ENCODE measurements at places on chromosomes 3 and 15.
A peak's percentile ranks its signal among the peaks of the same experiment; 100 is the strongest.

- no peak for DNase-seq
Measured at GRCh38 chr15:68366314-68366713, 65.6 kb downstream of the ITGA11 start.

GRCh38 chr3:35664460-35664919 is 25.2 kb downstream of the ARPP21 start:
- peak; percentile 3 for DNase-seq

DNA sequence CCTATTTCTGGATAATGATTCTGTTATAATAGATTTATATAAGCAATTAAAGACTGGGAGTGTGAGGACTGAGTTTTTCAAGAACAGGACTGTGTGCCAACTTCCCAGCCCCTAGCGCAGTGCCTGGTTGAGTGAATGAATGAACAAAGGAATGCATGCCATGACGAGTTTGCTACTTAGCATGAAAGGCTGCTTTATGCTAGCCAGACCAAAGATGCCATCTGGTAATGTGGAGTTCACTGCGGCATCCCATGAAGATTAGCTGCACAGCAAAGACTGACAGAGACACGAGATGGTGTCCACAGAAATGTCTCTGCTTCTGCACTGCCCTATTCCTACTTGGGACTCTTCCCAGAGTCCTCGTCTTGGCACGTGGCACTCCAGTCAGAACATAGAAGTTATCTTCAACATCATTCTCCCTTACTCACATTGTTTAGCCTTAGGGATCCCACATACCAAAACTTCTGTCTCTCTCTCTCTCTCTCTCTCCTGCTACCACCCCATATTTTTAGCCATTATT is 283.9 kb upstream of the CTNNB1 start:
- DNase-seq, result no peak

GRCh38 chr3:23252122-23252521 is 49.0 kb downstream of the UBE2E2 start:
- DNase-seq, result no peak

DNA sequence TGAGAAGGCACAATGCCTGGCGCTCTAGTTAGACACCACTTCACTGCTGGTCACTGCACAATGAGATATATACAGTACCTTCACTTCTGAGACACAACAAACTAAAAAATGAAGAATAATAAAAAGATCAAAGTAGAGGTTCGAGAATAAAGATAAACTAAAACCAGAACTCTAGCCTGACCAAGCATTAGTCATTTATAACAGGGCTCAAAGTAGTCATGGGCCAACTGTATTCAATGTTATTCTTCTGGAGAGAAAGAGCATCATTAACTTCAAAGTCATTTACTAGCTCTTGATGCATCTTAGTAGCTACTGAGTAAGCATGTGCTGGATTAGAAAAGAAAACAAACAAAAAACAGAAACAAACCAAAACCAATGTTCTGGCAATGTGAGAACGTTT is 145.2 kb downstream of the SSR3 start:
- DNase-seq, result no peak

GRCh38 chr3:100310355-100310965 is 24.1 kb upstream of the NIT2 start:
- DNase-seq, result no peak

- no peak for DNase-seq
Measured at GRCh38 chr15:37057831-37058230, 42.5 kb downstream of the MEIS2 start.

- DNase-seq, result no peak
Measured at GRCh38 chr3:140143367-140144069, 208.5 kb downstream of the CLSTN2 start.

DNA sequence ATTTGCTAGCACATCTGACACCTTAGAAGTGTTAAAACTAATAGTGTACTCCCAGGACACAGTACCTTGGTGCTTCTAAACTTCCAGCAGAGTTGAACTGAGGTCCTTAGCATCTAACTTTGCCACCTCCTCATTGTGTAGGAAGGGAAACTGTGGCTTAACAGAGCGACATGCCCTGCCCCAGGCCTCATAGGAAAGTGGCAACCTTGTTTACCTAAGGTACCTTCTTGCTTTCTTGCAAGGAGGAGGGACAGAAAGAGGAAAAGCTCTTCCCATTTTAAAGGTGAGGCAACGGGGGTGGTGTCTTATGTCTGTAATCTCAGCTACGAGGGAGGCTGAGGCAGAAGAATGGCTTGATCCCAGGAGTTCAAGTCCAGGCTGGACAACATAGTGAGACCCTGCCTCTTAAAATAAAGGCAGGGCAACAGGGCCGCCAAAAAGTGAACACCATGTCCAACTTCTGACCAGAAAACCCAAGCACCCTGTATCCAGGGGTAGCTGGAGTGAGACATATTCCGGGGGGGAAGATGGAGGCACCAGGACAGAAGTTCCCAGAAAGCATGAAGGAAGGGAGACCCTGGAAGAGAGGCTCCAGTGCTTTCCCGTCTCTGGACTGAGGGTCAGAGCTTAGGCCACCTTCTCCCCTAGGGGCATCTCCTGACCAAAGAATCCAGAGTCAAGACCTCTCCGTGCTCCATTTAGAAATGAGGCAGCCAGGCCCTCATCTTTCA is 540 bp upstream of the KLHL40 start:
- no peak for DNase-seq

DNA sequence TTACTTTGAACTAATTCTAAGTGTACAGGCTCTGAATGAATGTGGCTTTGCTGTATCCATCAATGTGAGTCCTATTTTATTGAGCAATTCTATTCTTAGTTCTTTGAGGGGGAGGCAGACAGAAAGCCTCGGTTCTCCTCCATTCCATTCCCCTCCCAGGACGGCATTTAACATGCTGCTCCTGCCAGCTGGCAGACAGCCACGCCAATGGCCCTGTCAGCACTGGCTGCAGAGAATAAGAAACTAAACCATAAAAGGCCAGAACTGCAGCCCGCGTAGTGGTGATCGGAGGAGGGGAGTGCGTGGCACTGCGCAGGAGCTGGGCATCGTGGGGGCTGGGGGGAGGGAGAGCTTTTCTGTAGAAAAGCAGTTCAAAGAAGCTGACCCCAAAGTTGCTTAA is 76.0 kb upstream of the HACD2 start:
- peak; percentile 90 for DNase-seq

DNA sequence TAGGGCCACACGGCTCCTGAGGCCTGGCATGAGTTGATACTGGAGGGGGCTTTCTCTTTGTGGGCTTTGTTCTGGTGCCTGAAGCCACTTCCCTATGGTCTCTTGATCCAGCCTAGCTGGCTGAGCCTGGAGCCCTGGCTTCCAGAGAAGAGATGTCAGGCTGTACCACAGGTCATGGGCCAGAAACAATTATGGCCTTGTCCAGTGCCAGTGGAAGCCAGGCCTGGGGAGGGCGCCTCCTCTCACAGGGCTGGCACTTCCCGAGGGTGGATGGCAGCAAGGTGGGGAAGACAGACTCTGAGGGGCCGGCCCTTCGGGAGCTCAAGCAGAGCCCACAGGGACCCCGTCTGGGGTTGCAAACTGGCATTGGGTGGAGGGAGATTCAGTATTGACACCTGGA is 34.9 kb upstream of the ACAD9 start:
- DNase-seq, result no peak

DNA sequence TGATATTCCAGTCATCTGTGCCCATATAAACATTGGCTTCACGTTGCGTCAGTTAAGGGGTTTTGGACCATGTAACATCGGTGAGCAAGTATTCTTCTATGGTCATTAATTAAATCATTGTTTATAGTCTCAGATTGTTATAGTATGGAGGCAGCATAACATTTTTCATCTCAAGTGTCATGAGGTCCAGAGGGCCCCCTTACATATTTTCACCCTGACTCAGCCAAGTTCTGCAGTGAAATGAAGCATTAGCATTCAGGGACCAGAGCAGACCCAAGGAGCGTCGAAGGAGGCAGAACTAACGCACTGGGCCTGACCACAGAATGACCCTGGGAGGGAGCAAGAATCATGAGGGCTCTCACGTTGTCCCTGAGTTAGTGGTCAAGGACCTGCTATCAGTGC is 171.5 kb downstream of the LRTM1 start:
- DNase-seq, result peak; percentile 54

DNA sequence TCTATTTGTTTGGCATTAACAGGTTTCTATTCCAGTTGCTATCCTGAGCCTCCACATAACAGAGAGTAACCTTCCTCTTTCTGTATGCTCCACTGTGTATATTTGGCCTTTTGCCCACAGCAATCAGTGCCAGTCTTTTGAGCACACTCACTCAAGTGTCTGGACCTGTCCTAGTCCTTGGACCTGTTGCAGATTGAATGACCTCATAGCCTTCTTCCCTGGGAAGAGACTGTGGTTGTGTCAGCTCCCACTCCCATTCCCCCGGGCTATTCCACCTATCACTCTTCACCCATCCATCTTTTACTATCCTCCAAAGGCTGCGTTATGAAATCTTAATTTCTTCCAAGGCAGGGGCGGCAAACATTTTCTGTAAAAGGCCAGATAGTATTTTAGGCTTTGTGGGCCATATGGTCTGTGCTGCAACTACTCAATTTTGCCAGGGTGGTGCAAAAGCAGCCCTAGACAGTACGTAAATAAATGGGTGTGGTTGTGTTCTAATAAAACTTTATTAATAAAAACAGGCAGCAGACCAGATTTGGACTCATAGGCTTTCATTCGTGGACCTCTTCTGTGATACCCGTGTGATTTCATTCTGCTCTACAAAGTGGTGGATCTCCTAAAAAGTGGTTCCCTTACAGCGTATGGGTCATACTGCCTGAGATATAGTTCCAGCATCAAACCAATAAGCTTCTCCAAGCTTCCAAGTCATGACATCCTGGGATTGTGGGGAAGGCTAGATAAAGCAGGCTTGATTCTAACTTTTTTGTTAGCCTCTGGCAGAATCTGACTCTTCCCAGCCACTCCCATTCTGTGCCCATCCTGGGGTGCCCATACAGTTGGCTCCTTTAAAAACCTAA is 57.4 kb downstream of the CDAN1 start:
- DNase-seq, result no peak

GRCh38 chr3:129481766-129482332 is 41.8 kb downstream of the IFT122 start:
- DNase-seq, result no peak

- no peak for DNase-seq
Measured at GRCh38 chr15:62799919-62800318, 242.6 kb upstream of the TPM1 start.

- no peak for DNase-seq
Measured at GRCh38 chr3:112013784-112014143, 15.0 kb downstream of the TAGLN3 start.

DNA sequence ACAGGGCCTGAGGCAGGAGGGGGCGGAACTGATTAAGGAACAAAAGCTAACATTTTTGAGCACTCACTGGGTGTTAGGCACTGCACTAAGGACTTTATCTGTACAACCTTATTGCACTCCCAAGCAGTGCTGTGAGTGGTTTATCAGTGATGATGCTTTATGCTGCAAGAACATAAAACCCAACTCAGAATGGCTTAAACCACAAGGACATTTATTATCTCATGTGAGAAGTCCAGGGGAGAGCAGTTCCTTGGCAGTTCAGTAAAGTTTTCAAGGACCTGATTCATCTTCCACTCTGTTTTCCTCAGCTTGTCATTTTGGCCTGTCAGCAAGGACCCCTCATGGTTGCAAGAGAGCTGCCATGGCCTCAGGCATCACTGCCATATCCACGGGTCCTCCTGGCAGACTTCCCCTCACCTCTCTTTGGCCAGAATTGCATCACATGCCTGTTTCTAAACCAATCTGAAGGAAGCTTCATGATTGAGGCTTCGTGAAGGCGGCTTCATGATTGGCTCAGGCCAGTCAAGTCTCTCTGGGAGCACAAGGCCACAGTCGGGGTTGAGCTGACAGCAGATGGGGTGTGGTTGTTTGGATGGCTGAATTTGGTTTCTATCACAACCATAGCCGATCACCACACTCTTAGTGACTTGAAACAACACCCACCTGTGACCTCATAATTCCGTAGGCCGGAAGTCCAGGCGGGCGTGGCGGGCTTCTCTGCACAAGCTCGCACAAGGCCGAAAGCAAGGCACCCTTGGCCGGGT is 15.8 kb downstream of the EFCC1 start:
- DNase-seq, result no peak

- DNase-seq, result no peak
Measured at GRCh38 chr3:195696632-195697278, 24.0 kb upstream of the MUC20 start.

- DNase-seq, result no peak
Measured at GRCh38 chr3:195025884-195026200, 245.1 kb downstream of the XXYLT1 start.

- no peak for DNase-seq
Measured at GRCh38 chr3:152688313-152688712, 146.6 kb upstream of the P2RY1 start.

- no peak for DNase-seq
Measured at GRCh38 chr15:56460947-56461346, 4.0 kb downstream of the MNS1 start.

DNA sequence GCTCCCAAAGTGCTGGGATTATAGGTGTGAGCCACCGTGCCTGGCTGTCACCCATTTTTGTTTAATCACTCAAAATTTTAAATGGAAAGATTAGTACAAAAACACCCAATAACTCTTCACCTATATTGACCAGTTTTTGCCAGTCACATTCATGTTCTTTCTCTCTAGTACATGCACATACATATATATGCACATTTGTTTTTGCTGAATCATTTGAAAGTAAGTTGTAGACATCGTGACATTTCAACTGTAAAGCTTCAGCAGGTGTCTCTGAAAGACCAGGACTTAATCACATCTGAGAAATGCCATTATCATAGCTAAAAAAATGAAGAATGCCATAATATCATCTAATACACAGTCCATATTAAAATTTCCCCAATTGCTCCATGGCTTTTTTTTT is 6.5 kb upstream of the SEMA4B start:
- no peak for DNase-seq

- peak; percentile 33 for DNase-seq
Measured at GRCh38 chr3:42159706-42160472, 68.7 kb downstream of the TRAK1 start.

DNA sequence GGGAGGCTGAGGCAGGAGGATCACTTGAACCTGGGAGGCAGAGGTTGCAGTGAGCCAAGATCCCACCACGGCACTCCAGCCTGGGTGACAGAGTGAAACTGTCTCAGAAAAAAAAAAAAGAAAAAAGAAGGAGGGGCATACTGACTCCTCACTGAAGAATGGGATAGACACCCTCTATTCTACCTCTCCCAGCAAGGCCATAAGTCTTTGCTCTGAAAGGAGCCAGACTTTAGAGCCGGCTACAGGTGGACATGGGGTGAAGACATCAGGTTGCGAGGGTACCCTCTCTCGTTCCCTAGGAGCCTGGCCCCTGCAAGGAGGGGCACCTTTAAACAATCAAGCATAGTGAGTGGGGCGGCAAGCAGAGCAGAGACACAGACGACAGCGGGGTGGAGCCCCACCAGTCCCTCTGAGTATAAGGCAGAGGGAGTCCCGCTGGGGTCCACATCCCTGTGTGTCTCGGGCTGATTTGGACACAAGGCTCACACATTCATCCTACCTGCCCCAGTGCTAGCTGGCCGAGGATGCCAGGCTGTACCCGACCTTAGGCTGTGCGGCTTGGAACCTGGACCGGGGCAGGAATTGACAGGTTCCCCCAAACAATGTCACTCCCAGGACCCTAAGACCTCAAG is 1.1 kb downstream of the GRAMD2A start:
- peak; percentile 62 for DNase-seq

GRCh38 chr3:61186030-61186429 is 65.2 kb downstream of the FHIT start:
- DNase-seq, result no peak

All from AG08396 (cell line).